ENCODE measurements at places on chromosomes 5 and 9. TPM values are rescaled to one million over a fixed set of nuclear protein-coding genes. Genes with fewer than 3 reads are reported as not detected.

The FLT4 gene
- total RNA-seq = 0.33 TPM

The TOR4A gene
- total RNA-seq = 19.7 TPM

The PCDHGA9 gene
- 5.5 TPM for total RNA-seq

The LCN1 gene
- total RNA-seq = 0.20 TPM

The SLC36A2 gene
- total RNA-seq = not detected

The SH3TC2 gene
- total RNA-seq = 2.4 TPM

The STPG3 gene
- total RNA-seq = not detected

The DOCK8 gene
- total RNA-seq = 0.26 TPM

The ZNF354C gene
- total RNA-seq = 7.7 TPM

Measured in smooth muscle cell of the pulmonary artery (primary cell).